ENCODE measurements at places on chromosomes 11 and 22. TPM values are rescaled to one million over a fixed set of nuclear protein-coding genes. Genes with fewer than 3 reads are reported as not detected.
A peak's percentile ranks its signal among the peaks of the same experiment; 100 is the strongest.

APOA1 gene
- total RNA-seq, result not detected

GRCh38 chr11:78715639-78716311 is 141.1 kb upstream of the NARS2 start:
- peak; percentile 93 for DNase-seq

DNA sequence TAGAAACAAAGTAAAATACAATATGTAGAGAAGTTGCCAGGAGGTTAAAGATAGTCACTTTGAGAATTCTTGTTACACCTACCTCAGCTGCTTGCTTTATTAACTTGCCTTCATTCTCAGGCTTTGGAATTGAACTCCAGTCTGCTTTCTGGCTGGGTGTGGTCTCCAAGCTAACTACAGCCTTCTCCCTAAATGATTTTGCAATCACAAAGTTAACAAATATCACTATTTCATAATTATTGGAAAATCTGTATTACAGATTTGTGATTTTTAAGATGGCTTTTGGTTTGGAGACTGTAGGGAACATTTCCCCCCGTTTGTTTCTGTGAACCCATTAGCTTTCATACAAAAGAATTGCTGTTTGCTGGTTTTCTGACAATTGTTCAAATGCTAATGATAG is 2.2 kb downstream of the PLAAT5 start:
- no peak for DNase-seq

- DNase-seq, result no peak
These were observed 136.3 kb downstream of the SNX19 start for GRCh38 chr11:130779943-130780342.

DNA sequence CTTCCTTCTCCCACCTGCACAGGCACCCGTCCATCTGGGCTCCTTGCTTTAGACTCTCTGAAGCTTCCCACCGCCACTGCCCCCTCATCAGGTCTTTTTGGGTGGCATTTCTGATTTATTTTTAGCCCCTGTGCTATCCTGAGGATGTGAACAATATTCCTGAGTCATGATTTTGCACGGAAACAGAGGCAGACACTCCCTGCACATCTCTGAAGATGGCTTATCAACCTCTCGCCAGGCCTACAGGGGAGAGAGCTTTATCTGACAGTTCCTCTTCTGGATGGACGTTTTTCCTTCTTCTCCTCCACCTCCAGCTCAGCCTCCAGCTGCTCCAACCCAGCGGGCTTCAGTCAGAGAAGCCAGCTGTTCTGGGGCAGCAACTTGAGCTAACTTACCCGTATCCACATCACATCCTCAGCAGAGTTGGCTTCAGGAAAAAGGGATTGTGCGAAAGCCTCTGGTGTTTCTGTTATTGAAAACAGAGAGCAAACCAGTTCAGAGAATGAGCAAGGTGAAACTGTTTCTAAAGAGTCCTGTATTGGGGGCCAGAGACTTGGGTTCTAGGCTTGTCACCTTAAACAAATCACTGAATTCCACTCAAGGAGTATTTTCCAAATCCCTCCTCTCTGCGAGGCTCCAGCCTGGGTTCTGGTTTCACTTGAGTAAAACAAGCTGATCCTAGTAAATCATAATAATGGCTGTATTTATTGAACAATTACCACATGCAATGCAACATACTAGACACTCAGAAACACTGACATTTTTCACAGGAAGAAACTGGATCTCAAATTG is 33.1 kb upstream of the ETS1 start:
- peak; percentile 18 for DNase-seq

MADD gene
- 17.0 TPM for total RNA-seq

DNA sequence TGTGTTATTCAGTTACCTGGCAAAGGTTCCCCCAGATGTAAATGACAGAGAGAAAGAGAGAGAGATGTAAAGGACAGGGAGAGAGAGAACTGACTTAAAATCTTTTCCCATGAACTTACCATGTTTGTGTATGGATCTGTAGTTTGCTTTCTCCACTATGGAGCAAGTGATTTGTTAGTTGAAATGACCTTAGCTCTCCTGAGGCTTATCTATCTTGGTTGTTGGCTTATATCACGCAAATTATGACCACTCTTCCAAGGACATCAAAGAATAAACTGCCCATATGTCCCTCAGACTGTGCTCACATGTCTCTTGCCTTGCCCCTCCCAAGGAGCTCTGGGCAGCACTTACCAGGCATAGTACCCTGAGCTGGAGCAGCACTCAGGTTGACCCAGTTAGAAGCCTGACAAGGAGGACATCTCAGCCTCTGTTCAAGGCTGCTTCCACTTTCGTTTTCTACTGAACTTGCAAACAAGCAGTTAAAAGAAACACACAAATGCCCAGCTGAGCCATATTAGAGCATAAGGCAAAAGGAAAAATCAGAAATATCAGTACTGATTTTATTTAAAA is 95.3 kb upstream of the RCN1 start:
- DNase-seq, result peak; percentile 66

- DNase-seq, result no peak
These were observed 33.9 kb downstream of the PC start for GRCh38 chr11:66924272-66924671.

CEP126 gene
- total RNA-seq, result 0.78 TPM

TBX1 gene
- not detected for total RNA-seq

KIAA0930 gene
- total RNA-seq, result 24.0 TPM

DNA sequence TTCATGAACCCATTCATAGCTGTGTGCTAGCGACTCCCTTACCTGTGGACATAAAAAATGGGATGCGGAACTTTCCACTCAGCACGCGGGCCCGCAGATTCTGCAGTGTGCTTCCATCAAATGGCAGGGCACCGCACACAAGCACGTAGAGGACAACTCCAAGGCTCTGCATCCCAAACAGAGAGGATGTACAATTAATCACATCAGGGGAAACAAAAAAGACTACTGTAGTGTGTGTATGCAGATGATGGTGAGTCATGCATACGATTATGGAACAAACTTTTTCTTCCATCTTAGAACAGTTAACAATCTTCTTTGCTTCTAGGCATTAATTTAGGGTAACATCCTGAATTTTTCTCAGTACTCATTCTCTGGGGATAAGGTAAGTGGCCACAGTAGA is 58.8 kb upstream of the APOA1 start:
- DNase-seq, result peak; percentile 44

GTSE1 gene
- 21.5 TPM for total RNA-seq

DNA sequence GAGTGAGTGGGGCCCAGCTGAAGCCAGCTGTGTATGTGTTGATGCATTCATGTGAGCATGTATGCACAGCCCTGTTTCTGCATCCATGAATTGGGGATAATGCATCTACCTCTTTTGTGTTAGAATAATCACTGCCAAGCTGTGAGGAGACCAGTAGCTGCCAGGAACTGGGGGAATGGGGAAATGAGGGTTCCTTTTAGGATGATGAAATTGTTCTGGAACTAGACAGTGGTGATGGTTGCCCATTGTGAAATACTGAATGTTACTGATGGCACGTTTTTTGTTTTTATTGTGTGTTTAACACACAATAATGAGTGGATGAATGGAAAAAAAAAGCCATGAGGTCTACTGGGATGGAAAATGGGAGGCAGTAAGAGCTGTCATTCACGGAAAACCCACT is 45.3 kb upstream of the WNT11 start:
- DNase-seq, result no peak

DNA sequence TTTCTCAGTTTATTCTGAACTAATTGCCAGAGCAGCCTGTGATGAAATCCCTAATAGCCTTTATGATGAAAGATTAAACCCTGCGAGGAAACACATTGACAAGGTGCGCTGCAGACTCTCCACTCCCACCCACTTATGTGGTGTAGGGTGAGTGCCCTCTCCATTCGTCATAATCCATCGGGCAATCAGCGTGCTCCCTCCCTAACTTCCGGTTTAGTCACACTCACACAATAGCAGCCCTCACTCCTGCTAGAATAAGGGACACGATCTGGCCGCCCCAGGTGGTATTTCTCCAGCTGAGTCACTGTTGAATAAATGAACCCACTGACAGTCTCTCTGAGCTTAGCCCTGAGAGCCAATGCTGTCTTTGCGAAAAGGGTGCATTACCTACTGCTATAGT is 188.3 kb downstream of the OPCML start:
- DNase-seq, result peak; percentile 3

GRCh38 chr11:5694642-5695041 is 5.1 kb downstream of the TRIM22 start:
- DNase-seq, result no peak

DNA sequence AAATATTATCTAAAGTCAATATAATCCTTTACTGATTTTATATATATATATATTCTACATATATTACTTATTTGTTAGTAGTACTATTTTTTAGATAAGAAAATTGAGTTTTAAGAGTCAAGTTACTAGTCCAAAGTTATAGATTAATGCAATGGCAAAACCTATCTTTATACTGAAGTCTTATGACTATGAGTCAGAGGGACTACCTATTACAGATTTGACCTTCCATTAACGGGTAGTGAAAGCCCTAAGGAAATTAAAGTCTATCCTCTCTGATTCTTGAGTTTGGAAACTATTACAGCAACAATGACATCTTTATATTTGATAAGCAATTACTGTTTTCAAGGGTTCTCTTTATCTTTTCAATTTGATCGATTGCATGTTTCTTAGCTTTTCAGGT is 315.8 kb downstream of the CASP12 start:
- DNase-seq, result no peak

MB gene
- total RNA-seq, result 2.3 TPM

EXT2 gene
- 82.7 TPM for total RNA-seq

MRGPRX3 gene
- total RNA-seq, result not detected

DNA sequence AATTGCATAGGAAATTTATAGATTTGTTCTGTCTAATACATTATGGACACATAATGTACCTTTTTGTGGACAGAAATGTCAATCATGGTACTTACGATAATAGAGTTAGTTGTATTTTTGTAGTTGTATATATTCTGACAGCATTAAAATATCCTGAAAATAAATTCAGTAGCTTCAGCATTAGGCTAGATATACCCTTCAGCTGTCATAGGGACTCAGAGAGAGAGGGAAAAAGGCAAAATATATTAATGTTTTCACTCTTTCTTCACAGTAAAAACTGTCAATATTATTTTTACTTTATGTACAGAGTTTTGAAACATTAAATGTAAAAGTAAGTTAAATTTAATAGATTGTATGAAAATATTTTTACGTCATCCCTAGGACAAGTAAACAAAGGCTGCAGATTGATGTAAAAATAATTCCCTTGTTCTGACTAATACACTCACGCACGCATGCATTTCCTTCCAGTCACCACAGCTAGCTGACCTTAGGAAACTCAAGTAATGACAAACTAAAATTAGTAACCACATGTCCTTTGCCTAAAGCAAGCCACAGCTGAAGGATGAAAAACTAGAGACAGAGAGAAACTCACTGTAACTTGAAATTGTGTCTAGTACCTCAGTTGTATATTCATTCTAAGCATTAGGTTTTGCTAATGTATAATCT is 104.7 kb upstream of the CARD18 start:
- peak; percentile 92 for DNase-seq

FAM227A gene
- 1.3 TPM for total RNA-seq

- DNase-seq, result no peak
These were observed 31.1 kb downstream of the SDHAF2 start for GRCh38 chr11:61460986-61461385.

DNA sequence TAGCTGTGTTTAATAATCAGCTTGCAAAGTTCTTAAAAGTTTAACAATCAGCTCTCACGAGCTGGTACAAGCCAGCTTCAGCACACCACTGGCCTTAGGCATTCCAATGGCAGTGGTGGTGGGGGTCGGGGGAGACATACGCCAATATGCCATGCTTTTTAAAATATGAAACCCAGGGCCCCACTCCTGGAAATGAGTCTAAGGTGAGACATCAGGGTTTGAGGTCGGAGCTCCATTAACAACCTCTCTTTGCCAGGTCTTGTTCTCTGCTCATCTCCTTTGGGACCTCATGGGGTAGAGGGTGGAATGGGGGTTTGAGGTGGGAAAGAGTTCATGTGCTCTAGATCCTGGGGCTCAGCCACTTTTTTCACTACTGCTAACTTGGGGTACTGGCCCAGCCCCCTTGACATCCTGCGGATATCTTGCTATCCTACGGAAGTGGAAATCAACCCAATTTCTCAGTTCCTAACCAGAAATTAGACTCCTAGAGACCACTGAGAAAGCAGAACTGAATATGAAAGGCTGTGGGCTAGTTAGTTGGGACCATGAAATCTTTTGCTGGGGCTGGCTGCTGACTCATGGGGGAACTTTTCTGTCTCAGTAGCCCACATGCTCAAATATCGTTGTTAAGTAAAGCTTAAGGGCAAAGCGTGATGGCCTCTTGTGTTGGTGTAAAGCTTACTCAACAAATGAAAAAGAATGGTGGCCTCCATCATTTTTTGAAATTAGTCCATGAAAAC is 90.1 kb downstream of the PDHX start:
- peak; percentile 83 for DNase-seq

APOA4 gene
- not detected for total RNA-seq

GRCh38 chr11:73259406-73260126 is 12.6 kb upstream of the P2RY6 start:
- DNase-seq, result no peak

GRCh38 chr22:36258701-36259614 is 6.0 kb downstream of the APOL1 start:
- DNase-seq, result no peak

MRGPRE gene
- total RNA-seq, result not detected

GRCh38 chr11:126857860-126858808 is 142.4 kb downstream of the KIRREL3 start:
- peak; percentile 70 for DNase-seq

GRCh38 chr11:111585371-111585770 is 16.9 kb upstream of the SIK2 start:
- DNase-seq, result peak; percentile 63

DNA sequence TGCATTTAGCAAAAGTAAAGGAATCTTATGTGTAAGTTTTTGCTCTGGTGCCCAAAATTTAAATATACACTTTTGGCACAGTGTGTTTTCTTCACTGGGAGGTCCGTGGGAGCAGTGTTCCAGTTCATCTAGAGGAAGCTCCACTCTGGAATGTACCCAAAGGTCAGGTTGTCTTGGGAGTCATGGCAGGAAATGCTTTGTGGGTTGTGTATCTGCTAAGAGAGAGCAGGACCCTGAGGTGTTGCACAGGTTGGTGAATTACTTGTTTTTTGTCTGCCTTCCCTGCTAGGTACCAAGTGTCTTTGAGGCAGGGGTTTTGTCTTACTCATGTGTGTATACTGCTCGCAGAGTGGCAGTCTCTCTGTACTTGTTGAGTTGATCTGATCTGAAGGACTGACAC is 37.3 kb downstream of the DIXDC1 start:
- DNase-seq, result no peak
